GM20000 (cell line): ENCODE measurements at places on chromosomes 2 and 18.

- no peak for DNase-seq
Measured at GRCh38 chr18:55523001-55523400, 65.0 kb downstream of the TCF4 start.

GRCh38 chr2:6556755-6557154, 309.0 kb downstream of the CMPK2 start:
- no peak for DNase-seq

- no peak for DNase-seq
Measured at GRCh38 chr18:58285449-58286130, 241.6 kb downstream of the NEDD4L start.

GRCh38 chr2:47160660-47161059, 5.6 kb upstream of the STPG4 start:
- no peak for DNase-seq

GRCh38 chr2:182404092-182404491, 22.7 kb downstream of the PDE1A start:
- no peak for DNase-seq

DNA sequence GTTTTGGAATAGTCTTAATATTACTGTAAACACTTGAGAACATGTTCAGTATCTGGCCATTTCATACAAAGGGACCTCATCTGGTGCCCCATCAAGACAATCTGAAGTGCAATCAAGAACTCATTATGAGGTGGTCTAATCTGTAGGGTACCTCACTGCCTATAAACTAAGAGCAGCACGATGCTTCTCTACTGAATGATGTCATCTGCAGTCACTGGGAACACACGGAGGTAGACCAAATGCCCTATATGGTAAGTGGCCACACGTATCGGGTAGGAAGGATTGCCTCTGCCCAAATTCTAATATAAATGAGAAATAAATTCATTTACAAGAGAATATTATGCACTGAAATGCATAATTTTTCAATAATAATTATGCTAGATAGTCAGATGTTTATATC, 90.4 kb downstream of the SLC8A1 start:
- DNase-seq, result no peak

DNA sequence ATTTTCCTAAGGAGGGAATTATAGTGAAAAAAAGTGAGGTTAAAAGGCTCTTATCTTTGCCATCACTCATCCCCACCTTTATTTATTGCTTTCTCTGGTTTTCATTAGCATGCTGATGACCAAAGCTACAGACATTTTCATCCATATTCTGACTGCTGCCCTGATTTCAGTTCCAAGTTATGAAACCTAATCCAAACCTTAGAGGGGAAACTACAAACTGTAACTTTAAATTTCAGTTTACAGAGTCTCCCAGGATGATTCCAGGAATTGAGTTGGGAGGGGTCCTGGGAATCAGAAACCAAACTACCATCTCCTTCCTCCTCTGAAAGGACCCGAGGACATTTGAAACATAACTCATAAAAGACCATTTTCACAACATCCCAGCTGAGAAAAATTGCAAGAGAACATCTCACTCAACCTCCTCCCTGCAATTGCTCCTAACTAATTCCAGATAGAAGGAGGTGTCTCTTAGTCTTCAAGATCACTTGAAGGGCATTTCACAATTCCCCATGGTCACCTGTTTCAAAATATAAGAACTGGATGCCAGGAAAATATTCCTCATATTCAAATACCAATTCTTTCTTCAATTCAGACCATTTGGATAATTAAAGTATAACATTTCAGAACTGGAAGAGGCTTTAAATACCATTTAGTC, 520.6 kb downstream of the TNS1 start:
- DNase-seq, result no peak

GRCh38 chr2:228103379-228103778, 78.1 kb downstream of the SPHKAP start:
- DNase-seq, result no peak

GRCh38 chr2:1802469-1803216, 58.3 kb upstream of the PXDN start:
- DNase-seq, result no peak

DNA sequence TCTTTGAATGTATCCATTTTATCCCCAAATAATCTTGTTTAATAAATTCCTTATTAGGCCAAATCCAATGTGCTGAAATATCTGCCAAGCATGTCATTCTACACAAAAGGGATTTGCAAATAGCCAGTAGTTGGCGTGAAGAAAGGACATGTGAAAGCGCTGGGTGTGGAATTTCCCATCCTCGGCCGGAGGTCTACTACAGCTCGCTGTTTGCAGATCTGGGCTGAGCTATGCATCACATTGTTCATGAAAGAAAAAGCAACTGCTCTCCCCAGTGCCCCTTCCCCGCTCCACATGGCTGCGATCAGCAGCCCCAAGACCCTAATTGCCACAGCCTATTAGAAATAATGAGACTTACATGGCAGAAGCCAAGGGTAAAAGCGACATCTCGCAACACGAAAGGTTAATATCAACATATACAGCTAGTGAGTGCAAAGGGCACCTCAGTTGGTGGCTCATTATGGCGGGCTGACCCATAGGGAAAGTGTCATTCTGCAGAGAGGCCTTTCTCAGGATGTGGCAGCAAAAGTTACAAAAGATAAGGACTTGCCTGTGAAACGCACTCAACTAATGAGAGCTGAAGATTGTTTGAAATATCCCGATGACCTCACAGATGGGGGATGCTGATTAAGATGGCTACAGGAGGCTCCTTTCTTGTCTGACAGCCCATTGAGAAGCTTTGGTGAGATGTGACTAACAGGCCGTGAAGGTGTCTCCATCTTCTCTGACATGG, 126.9 kb upstream of the CYP1B1 start:
- no peak for DNase-seq

GRCh38 chr2:234695981-234696380, 199.1 kb upstream of the ARL4C start:
- DNase-seq, result no peak

DNA sequence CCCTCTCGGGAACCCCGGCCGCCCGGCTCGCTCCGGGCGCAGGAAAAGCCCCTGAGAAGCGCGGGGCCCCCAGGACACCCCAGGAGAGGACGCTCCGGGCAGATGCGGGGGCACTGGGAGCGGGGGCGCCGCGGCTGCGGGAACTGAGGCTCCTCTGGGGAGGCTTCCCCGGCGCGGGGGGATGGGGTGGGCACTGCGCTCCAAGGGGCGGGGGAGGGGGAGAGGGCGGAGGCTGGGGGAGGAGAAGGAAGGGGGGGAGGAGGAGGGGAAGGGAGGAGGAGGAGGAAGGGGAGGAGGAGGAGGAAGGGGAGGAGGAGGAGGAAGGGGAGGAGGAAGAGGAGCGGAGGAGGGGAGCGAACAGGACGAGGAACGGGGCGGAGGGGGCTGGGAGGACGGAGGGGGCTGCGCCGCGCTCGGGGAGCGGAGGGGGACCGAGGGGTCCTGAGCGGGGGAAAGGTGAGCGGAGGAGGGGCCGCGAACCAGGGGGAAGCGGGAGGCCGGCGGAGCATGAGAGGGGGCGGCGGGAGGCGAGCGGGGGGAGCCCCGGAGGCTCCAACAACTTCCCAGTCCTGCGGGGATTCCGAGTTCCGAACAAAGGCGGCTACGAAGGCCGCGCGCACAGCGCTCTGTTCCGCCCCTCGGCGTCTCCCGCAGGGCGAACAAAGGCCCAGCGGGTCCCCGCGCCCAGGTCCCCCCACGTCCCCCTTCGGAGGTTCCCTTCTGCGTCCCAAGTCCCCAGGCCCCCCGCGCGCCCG, 742 bp downstream of the PXDN start:
- no peak for DNase-seq

GRCh38 chr2:200732866-200733265, 78.8 kb upstream of the BZW1 start:
- no peak for DNase-seq

GRCh38 chr2:225354281-225354774, 45.2 kb upstream of the NYAP2 start:
- no peak for DNase-seq

DNA sequence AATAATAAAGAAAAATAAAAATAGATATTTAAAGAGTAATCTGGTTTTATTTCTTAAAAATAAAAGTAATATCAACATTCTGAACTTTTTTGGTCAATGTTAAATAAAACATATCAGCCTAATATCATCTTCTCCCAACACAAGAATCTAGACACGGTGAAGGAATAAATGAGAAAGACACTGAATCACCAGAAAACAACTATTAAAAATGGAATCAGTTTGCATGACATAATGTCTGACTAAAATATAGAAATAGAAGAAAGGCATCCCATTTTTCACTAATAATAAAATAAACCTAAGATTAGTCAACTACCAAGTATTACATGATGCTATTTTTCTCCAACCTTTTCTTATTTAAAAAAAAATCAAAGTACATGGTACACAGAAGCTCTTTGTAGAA, 30.8 kb upstream of the TNFAIP6 start:
- no peak for DNase-seq

DNA sequence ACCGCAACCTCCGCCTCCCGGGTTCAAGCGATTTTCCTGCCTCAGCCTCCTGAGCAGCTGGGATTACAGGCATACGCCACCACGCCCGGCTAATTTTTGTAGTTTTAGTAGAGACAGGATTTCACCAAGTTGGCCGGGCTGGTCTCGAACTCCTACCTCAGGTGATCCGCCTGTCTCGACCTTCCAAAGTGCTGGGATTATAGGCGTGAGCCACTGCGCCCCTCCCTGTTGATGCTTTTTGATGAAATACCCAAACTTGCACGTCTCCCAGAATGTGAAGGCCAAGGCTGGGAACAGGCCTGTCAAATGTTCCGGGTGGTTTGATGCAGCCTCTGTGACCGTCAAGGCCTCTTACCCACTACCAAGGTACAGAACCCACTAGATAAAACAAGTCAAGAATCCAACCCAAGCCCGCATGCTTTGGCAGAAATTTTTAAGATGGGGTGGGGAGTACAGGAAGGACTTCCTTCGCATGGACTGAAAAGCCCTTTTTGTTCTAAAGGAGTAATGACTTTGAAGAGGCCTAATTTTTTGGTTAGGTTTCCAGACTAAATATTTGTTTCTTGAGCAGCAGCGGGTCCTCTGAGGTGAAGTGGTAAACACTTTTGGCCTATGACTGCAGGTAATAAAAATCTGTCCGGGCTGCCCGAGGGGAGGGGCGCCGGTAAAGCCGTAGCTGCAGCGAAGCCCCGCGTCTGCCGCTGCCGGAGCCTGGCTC, 3.7 kb upstream of the EVX2 start:
- DNase-seq, result no peak

- no peak for DNase-seq
Measured at GRCh38 chr2:36380624-36381481, 25.3 kb downstream of the CRIM1 start.

DNA sequence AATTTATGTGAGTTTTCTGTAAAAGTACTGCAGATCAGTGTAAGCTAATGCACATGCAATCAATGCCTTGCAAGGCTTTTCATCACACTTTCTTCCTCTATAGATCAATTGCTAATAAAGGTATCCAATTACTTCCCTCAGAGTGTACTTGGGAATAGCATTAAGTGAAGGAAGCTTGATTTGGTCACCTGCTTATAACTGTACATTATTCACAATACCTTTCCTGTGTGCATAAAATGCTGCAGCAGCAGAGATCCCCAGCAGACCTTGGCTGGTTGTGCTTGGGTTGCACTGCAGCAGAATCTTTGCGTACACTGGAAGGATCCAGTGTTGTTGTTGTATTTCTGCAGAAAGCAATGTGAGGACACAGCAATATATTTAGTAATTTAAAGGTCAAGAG, 18.5 kb upstream of the SCN9A start:
- no peak for DNase-seq

GRCh38 chr2:72988726-72989273, 71.5 kb downstream of the EMX1 start:
- no peak for DNase-seq

GRCh38 chr2:233519787-233520611, 46.6 kb downstream of the USP40 start:
- peak; percentile 18 for DNase-seq

DNA sequence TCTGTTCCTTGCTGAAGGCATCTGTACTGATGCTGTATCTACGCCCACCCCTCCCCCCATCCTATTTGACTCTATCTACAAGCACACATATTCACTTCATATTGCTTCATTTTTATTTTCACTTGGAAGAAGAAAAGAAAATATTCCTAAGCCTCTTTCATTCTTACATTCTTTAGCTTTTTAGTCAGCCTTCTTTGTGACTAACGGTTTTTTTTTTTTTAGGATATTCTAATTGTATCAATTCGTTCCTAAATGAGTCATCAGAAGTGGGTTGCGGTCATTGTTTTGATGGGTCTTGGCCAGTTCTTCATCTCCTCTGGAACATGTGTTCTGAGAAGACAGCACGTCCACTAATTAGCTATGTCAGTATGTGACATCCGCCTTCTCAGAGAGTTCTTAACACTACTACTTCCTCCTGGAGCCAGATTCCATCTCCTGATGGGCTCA, 88.7 kb downstream of the MYO1B start:
- DNase-seq, result no peak

DNA sequence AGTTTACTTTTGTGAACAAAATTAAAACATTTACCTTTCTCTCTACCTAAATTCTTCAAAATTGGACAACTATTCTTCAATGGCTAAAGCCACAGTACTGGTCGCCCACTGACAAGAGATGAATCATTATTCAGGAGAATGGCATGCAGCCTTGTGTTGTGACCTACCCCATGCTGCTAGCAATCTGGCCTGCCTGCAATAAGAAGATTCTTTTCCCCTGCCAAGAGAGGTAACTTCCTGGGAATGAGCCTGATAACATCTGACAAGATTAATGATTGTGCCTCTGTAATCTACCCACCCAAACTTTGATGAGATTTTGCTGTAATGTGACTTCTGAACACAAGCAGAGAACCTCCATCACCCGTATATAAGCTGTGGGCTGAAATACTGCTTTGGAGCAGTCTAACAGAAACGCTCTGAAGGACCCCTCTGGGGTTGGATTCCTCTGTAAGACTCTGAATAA, 47.0 kb upstream of the ST3GAL5 start:
- no peak for DNase-seq

- peak; percentile 41 for DNase-seq
Measured at GRCh38 chr2:46915281-46915810, at the start of gene MCFD2. MCFD2 (minus strand) TSS chr2:46915806; CDS start chr2:46909171, 6,635 bp downstream.

DNA sequence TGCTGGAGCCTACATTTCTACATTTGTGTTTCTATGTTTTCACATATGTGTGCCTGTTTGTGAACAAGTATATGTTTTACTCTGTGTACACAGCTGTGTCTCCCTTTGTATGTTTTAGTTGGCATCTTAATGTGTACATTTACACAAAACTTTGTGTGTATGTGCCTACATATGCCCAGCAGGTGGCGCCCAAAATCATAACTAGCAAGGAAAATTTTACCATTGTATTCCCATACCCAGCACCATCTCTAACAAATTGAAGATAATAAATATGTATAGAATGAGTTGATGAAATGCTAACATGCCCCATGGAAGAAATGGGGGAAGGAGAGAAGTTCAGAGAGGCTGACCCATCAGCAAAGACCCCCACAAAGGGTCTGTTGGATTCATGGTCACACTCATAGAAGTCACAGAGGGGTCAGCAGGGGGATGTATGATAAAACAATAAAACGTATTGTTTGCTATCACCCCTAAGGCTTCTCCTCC, 48.1 kb downstream of the PKDCC start:
- DNase-seq, result peak; percentile 48

GRCh38 chr18:77815666-77816338, 566.2 kb downstream of the GALR1 start:
- no peak for DNase-seq
